ENCODE measurements at places on chromosomes 6 and 20.
A peak's percentile ranks its signal among the peaks of the same experiment; 100 is the strongest.

GRCh38 chr6:17580518-17581048 is 19.5 kb upstream of the FAM8A1 start:
- no peak for DNase-seq

DNA sequence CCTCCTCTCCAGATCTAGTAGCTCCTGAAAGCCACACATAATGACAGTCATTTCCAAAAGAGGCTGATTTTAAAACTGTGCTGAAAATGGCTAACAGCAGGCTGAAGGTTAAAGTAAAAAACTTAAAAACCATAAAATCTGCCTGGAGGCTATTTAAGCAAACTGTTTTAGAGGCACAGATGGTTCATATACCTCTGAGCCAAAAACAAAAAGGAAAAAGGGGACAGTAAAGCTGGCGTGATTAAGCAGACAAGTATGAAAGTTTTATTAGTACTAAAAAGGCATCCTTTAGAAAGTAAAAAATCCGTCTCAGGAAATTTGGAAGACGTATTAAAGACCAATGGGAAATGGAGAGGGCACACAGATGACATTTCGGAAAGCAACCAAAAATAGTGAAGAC is 55.8 kb downstream of the SOBP start:
- DNase-seq: no peak

- DNase-seq: no peak
These were observed 205.7 kb upstream of the TCF21 start for GRCh38 chr6:133683308-133683580.

GRCh38 chr20:47208534-47209174 is 147.8 kb downstream of the ZMYND8 start:
- DNase-seq: no peak

GRCh38 chr20:36114707-36115106 is 39.8 kb upstream of the EPB41L1 start:
- no peak for DNase-seq

DNA sequence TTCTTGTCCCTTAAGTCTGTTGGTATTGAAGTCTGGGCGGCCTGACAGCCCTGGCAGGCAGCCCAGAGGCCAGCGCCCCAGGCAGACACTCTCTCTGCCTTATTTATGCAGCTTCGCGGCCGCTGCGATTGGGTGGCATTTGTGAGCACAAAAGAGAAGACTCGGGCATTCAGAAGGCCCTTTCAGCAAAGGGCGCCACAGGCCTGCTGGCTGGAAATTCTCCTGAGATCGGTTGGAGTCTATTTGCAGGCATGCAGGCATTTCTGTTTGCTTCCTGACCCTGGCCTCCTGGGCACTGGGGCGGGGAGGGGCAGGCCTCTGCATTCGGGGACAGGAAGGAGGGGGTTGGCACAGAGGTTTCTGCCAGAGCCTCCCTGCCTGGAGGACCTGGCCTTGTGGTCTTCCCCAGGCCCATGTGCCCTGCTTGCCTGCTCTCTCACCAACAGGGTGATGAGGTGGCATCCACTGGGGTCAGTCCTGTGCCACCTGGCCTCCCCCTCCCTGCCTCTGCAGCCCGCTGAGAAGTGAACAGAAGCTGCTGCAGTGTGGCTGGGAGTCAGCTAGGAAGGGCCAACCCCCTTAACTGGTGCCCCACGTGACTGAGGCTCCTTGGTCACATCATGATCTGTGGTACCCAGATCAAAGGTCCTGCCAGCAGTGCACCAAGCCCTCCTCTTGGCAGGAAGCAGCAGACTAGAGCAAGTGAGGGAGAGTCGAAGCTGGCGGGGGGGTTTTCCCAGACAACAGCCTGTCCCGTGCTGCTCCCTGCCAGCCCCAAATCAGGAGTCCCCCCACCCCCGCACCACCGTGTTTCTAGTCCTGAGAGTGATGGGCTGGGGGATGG is 16.6 kb upstream of the CCDC167 start:
- DNase-seq: peak; percentile 77

- DNase-seq: no peak
These were observed 2.2 kb upstream of the VEGFA start for GRCh38 chr6:43767553-43768505.

DNA sequence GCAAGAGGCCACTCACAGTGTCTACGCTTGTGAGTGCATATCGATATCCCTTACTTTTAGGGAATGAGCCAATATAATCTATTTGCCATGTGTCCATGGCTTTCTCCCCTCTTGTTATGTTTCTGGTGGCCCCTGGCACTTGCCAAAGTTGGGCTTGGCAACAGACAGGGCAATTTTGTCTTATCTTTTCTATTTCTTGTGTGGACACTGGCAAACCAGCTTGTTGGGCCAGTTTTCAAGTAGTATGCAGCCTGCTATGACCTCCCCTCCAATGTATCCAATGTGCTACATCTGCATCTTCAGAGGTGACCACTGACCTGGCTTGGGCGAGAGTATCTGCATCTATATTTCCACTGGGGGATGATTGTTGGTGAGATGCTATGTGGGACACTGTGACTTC is 29.2 kb downstream of the GSTA2 start:
- DNase-seq: no peak

- DNase-seq: peak; percentile 62
These were observed 58.2 kb upstream of the IL20RA start for GRCh38 chr6:137102851-137103492.

DNA sequence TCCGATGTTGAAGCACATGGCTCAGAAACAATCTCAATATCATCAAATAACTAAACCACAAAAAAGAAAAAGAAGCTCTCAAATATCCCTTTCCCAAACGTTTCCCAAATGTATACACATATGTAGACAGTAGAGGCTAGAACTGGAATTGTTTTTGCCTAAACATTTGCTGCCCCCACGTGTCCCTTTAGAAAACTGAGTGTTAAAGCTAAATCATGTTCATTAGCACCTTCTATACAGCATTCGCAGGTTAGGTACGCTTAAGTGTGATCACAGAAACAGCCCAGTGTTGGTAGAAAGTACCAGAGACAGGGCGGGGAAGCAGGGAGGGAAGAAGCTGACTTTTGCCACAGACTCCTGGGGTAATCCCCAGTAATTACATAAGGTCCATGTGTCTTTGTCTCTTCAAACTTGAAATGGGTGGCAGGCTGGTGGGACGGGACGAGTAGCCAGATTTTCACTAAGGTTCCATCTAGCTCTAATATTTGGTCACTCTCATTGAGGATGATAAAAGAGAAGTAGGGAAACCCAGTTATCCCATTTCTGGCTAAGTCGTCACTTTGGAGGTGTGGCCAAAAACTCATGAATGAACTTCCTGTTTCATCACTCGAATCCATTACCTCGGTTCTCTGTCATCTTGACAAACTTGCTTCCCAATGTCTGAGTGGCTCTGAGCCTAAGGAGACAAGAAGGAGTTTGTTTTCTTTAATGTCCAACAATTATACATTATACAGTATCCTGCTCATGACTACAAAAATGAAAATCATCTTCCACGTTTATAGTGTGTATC is 15.0 kb upstream of the TFAP2A start:
- DNase-seq: peak; percentile 69

DNA sequence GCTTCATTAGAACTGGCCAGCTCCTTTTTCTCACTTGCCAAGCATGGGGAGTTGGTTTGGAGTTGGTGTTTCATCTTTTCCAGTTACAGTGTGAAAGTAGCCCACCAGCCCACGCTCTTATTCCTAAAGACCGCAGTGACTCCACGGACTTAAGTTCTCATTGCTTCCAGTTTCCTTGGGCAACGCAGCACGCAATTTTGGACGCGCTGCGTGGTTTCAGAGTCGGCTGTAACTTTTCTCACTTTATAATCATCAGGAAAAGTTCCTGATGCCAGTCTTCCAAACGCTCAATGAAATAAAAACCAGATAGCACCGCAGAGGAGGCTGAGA is 381 bp upstream of the PEX7 start:
- DNase-seq: peak; percentile 13

DNA sequence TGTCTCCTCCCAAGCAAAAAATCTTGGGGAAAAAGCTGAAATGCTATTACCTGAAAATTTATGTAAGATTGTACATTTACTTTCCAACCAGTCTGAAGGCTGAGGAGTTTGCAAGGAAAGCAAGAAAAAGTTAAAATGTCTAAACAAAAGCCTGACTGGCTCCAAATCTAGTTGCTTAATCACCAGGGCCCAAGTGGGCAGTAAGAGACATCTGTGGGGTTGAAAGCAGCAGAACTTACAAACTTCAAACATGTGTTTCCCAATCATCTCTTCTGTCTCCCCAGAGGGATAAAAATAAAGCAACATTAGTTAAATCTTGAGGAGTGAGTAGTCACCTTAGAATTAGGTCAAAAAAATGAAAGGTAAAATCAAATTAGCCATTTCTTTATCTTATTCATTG is 98.6 kb downstream of the OGFRL1 start:
- DNase-seq: no peak

DNA sequence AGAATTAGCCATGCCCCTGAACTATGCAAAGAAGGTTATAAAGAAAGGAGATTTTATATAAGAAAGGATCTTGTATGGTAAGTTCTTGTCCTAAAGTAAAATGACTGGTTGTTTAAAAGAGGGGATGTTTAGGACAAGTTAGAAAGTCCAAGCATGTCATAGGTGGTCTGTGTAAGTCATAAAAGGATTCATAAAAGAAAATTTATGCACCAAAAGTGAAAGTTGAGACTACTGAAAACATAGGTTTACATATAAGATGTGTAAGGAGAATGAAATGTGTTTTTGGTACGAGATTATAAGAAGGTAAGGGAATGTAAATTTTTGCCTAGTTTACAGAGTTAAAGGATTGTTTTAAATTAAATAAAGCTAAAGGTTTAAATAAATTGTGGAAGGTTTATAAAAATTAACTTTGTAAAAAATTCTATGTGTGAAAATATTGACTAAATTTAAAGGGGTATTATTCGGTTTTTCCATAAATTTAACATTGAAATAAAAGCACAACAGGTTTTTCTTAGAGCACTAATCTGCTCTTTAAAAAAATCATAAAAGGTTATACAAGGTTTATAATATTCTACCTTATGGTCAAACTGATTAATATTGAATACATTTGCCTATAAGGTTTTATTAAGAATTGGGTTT is 93.6 kb upstream of the UST start:
- no peak for DNase-seq

DNA sequence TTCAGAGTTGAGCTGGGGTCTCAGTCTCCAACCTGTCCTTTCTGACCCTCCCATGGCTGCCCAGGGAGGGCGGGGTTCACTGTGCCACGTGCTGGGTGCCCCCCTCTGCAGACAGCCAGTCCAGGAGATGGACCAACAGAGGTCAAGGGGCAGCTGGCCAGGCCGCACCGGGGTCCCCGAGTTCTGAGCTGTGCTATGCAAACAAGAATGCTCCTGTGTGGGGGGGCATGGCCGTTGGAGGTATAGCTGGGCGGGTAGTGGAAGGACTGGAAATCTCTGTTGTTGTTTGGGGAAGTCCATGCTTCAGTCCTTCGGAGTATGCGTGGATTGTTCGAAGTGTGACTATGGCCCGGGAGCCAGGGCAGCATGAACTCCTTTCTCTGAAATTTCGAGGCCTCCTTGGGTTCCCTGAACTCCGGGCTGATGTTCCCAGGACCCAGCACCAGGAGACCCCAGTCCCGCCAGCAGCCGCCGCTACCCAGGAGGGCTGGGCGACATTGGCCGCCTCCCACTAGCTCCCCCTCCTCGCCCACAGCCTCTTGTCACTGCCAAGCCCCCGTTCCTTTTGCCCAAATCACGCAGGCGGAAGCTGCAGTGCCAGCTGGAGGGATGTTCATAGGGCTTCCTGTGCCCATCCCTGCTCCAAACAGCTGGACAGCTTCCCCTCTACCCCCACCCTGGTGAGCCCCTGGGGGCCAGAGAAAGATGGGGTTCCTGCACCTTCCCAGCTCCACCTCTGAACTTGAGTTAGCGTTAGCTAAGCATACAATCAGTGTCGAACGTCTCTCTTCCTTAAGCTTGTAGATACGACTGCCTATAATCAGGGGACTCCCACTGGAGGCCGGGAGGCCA is 126.6 kb downstream of the TAF4 start:
- no peak for DNase-seq

DNA sequence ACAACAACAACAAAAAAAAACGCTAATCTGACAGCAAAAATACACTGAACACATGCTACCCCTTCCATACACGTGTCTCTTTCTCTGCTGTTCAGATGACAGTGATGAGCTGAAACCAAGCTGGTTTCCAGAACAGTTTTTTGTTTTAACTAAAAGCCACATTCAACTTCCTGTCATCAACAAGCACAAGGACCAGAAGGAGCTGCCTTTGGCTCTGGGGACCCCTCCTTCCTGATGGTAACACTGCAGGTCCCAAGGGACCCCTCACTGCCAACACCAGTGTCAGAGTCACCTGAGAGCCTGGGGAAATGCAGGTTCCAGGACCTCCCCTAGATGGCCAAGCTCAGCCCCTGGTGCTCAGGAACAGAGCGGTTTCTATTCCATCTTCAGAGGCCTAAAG is 6.0 kb downstream of the CST7 start:
- peak; percentile 49 for DNase-seq

Data from GM13977 (cell line).